Hematopoietic multipotent progenitor cell treated with erythropoietin and hydrocortisone succinate and interleukin-3 and kit ligand, for 8 days (in vitro differentiated cells): ENCODE measurements at places on chromosomes 1 and 21.

DNA sequence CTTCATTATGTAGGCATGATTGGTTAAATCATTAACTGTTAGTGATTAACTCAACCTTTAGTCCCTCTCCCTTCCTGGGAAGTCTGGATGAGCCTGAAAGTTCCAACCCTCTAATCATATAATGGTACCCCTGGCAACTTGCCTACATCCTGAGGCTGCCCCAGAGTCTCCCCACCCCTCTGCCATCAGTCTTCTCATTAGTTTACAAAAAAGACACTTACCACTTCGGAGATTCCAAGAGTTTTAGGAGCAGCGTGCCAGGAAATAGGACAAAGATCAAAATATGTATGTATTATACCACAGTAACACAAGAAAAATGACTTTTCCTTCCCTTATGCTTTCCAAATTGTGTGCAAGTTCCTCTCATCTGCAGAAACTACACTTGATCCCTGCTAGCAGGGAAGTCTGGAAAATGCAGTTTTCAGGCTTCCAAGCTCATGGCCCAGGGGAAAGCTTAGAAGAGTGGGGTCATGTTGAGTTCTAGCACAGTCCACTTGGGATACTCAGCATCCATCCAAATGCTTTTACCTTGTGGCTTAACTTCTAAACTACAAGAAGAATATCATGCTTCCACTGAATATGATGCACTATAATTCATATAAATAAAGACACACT, 64.6 kb upstream of the PPIH start:
- DNase-seq = no peak

GRCh38 chr1:181202986-181203555, 114.6 kb downstream of the IER5 start:
- DNase-seq = no peak

DNA sequence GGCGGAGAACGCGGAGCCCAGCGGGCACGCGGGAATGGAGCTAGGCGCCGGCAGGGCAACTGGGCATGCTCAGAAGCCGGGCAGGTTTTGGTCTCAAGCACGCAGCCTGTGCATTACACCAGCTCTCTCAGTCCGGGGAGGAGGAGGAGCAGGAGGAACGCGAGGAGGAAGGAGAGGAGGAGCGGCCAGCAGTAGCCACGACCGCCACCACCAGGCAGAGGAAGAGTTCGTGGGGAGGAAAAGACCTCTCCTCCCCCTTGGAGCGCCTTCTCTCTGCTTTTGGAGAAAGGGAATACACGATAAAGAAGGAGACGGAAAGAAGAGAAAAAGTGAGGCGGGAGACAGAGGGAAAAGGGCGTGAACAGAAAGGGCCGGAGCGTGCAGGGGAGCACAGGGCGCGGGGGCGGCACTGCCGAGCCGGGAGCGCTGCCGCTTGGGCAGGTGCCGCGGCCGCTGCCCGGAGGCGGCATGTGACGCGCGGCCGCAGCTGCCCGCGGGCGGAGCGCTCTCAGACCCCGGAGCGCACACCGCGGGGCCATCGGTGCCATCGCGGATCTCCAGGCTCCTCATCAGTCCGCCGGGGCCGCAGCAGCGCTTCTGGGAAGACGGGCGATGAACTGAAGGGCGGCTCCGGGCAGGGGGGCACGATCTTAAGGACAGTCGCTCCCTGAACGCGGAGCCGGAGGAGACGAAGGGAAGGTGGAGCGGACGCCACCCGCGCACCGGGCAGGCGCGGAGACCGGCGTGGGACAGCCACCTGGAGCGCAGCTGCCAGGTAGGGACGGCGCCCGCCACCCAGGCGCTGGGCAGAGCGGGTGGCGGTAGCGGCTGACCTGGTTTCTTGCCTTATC, at the start of gene CHRM3:
CHRM3 (plus strand) TSS at position 116 of the 851 bp plus-strand sequence. CDS start 520,884 bp downstream, outside the sequence.
- DNase-seq = peak; percentile 57

DNA sequence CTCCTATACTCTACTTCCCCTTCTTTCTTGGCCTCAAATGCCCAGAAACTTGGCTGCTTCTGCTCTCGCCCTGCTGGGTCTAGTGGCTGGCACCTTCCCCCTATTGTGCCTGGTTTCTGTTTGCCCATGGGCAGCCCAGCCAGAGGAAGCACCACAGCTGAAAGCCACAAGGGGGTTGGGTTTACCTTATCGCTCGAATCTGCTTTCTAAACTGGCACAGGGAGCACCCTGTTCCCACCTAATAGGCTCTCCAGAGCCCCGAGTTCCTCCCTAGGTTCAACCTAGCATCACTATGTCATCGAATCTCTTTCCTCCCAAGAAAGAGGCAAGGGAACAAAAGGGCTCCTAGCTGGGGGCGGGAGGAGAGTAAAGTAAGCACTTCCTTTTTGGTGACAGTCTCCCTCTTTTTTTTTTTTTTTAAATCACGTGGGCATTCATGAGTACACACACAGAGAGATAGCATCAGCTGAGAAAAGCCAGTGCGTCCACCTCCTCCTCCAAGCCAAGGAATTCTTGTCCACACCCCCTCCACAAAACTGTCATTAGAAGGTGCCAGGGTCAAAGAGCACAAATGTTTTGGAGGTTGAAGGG, 72.8 kb downstream of the PLEKHA6 start:
- DNase-seq = peak; percentile 44

DNA sequence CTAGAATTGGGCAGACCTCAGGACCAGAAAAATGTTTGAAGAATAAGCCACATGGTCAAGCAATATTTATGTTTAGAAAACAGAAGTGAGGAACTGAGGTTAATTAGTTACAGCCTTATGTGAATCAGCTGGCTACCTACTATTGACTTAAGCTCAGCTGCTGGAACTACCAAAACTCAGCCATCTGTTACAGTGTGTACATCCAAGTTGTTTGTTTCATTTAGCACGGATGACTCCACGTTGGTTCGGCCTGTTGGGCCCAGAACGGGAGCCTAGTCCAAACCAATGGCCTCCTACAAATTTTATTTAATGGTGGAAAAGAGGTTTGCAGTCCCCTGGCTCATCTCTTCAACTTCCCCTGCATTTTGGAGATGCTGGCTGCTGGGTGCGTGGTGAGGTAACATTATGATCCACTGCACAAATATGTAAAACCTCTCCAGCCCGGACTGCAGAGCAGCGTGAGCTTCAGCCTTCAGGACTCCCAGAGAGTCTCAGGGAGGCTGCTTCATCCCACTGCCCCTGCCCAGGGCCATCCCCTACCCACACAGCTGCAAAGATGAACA, 143.4 kb downstream of the ZZZ3 start:
- DNase-seq = no peak
